ENCODE measurements at places on chromosomes 11 and 22.
A peak's percentile ranks its signal among the peaks of the same experiment; 100 is the strongest.

DNA sequence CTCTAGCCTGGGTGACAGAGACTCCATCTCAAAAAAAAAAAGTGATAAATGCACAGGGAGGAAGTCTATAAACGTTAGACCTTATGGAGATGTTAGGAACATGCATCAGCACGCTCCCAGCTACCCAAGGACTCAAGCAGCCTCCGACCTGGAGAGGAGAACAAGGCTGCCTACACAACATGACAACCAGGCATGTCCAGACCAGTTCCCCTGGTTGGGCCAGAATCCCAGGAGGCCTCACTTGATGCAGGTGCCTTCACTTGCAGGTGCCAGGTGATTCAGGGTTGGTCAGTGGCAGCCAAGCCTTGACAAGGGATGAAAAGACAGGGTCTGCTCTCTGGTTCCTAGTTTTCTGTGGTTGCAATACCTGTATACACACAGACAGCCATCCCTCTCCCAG is 5.9 kb downstream of the RANGAP1 start:
- no peak for ATAC-seq

- ATAC-seq, result peak; percentile 42
Measured at GRCh38 chr22:42313804-42314581, 43.5 kb upstream of the TCF20 start.

DNA sequence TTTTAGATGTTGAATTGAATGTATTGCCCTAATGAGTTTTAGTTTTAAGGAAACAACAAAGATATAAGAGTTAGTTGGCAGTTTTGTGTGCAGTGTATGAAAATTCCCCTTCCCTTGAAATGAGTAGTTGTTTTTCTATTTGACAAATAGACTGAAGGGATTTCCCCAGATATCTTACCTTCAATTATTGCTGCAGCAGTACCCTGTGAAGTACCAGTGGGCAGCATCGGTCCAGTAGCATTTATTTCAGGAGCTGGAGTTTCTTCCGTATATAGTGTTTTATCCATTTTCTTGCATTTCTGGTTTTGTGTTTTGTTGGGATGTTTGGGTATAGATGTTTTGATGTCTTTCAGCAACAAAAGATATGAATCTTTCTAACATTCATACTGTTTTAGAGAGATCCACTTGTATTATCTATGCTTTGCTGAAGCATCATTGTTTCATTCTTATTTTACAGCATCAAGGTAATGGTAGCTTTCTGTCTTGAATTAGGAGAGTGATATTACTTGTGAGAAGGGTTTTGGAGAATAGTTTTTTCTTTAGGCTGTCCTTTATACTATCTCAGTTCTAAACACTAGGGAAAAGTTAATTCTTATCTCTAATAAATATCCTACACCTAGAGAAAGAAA is 7.4 kb downstream of the KMT2A start:
- peak; percentile 88 for ATAC-seq

- ATAC-seq, result no peak
Measured at GRCh38 chr22:26394777-26395176, 34.3 kb upstream of the ASPHD2 start.

DNA sequence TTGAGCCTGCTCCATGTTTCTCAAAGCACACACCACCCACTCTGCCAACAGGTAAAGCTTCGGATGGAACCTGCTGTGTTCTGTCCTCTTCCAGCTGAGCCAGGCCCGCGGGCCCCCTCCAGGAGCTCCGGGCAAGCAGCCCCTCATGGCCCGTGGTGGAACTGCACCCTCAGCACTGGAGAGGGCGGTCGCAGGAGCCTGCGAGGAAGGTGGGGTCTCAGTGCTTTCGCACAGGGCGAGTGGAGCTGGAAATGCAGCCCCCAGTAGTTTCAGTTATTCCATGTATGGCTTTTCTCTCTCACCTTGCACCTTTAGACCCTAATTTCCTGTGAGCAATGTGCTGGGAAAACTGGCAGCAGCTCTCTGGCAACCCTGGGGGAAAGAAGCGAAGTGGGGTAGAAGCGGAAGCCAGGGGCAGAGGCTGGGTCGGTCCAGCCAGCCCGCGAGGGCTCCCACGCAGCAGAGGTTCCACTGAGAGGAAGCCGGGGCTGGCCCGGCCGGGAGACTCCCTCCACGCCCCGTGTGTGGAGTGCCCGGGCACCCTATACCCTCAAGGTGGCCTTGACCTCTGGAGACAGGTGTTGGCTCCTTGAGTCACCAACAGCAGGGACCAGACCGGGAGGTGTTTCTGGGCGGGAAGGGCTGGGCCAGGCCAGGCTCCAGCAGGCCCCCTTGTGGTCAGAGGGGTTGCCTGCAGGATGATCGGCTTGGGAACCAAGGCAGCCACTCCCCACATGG is 119.9 kb upstream of the TMEM45B start:
- ATAC-seq, result peak; percentile 77

GRCh38 chr22:48337957-48338792 is 1489.5 kb downstream of the BRD1 start:
- no peak for ATAC-seq

GRCh38 chr11:99257131-99257530 is 236.4 kb downstream of the CNTN5 start:
- no peak for ATAC-seq

- no peak for ATAC-seq
Measured at GRCh38 chr11:8692417-8692816, 9.8 kb downstream of the RPL27A start.

DNA sequence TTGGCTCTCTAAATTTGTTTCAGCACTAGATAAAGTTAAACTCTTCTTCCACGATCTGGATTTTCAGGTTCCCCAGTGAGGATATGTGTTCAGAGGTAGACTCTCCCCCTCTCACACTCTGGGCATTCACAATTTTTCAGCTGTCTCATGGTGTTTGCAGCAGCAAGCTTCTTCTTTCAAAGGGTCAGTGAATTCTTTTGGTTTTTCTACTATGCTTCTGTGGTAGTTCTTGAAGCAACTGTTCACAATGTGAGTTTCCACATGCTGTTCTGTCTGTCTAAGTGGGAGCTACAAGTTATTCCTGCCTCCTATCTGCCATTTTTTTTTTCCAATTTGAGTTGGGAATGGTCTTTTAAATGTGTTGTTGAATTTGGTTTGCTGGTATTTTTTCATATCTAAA is 25.4 kb downstream of the CNTF start:
- ATAC-seq, result no peak

DNA sequence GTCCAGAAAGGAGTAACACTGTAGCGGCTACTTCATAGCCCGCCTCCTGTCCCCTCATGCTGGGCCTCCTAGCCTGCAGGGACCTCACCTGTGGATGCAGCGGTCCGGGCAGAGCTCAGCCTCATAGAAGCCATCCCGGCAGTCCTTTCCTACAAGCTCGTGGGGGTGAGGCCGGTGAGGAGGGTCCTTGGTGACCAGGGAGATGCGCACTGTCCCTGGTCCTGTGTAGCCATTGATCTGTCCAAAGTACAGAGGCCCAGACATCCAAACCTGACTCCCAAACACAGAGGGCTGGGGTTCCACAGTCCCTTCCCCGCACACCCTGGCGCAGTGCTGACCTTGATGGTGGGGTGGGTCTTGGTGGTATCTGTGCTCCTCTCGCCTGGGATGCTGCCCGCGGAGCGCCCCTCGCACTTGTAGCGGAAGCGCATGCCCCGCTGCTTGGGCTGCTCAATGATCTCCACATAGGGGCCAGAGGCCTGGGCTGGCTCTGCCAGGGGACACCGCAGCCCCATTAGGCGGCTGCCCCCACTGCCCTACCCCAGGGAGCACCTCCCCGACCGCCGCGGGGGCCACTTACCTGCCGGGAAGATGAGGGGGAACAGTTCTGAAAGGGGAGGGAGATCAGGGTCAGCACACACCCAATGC is 993 bp downstream of the RELA start:
- no peak for ATAC-seq

Data from stimulated activated memory B cell treated with anti-CD40 and anti-IgM and Interleukin-4, amounts not matched to agents 10 μg/mL and 1 μg/mL and 100 μg/mL, for 72 hours (primary cell).